DND-41 (cell line): ENCODE measurements at places on chromosomes 11 and 22.

GRCh38 chr11:3160252-3161031 is 4.7 kb downstream of the OSBPL5 start:
- DNase-seq = no peak

DNA sequence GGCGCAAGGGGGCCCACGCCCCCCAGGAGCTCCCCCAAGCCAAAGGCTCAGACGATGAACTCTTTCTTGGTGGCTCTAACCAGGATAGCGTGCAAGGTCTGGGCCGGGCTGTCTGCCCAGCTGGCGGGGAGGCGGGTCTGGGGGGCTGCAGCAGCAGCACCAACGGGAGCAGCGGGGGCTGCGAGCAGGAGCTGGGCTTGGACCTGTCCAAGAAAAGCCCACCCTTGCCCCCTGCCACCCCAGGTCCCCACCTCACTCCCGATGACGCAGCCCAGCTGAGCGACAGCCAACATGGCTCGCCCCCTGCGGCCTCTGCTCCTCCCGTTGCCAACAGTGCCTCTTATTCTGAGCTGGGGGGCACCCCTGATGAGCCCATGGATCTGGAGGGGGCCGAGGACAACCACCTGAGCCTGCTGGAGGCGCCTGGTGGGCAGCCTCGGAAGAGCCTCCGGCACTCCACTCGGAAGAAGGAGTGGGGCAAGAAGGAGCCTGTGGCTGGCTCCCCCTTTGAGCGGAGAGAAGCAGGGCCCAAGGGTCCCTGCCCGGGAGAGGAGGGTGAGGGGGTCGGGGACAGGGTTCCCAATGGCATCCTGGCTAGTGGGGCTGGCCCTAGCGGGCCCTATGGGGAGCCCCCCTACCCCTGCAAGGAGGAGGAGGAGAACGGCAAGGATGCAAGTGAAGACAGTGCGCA is 21.6 kb upstream of the TMEM191C start:
- DNase-seq = no peak

DNA sequence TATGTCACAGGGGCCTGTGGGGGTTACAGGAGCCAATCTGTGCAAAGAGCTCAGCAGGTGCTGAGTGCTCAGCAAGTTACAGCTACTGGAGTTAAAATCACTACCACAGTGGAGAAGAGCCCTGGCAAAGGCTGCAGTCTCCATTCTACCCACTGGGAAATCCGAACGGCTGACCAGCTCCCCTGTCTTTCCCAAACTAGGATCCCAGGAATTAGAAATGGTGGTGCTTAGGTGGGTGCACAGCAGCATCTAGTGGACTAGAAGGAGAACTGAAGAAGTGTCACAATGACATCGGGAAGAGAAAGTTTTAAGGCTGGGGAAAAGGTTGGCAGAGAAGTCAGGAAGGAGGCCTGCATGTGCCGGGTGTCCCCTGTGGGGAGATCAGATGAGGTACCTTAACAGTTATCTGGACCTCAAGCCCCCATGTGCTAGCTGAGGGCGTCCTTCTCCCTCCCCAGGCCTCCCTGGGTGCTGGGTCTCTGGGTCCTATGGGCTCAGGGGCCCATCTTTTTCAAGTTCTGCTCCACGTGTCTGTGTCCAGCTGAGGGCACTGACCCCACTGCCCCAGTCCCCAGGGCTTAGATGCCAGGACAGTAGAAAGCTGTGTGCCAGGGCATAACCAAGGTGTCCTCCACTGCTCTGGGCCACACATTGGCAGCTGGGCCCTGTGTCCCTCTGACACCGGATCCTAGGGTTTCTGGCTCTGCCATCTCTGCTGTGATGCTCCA is 1.9 kb downstream of the PIWIL3 start:
- DNase-seq = no peak

DNA sequence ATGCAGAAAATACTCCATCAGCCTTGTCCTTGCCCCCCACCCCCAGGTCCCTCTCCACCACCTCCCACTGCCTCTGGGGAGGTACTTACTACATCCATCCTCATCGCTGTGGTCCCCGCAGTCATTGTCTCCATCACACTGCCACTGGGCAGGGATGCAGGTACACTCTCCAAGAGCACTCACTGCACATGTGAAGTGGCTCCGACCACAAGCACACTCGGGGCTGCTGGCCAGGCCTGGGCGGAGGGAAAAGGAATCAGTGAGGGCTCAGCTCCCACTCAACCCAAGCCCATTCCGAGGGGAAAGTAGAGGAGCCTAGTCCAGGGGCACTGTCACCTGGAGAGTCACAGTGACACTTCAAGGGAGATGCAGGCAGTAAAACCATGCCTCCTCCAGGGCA is 15.7 kb downstream of the LRP4 start:
- no peak for DNase-seq

DNA sequence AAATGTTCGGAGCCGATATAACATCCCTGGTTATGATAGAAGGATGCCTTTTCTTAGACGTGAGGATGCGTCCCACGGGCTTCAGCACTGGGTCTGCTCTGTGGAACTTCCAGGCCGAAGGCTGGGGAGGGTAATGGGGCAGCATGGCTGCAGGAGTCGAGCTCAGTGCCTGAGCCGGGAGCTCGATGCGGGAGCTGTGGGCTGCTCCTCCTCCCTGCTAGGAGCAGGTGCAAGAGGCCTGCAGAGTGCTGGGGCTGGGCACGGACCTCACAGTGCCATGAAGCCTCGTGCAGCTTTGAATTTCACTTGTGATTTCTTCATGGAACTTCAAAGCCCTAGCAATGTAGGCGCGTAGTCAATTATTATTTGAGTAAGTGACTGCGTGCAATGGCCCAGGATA is 6.0 kb downstream of the TUBA8 start:
- no peak for DNase-seq

DNA sequence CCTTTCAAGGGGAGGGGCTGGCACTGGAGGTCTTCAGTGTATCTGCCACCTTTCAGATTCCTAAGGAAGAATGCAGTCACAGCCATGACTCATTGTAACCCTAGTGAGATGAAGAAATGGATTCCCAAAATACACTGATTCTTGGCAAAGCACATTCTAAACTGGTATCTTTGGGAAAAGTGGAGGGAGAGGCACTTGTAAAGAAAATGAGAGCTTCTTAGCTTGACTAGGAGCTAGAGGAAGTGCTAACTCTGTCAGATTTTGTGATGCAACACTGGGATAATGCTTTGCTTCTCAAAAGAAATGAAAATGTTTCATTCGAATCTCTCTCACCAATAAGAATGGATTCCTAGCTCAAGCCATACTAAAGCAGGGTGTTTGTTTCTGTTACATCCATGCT is 14.3 kb downstream of the NRIP3 start:
- no peak for DNase-seq

DNA sequence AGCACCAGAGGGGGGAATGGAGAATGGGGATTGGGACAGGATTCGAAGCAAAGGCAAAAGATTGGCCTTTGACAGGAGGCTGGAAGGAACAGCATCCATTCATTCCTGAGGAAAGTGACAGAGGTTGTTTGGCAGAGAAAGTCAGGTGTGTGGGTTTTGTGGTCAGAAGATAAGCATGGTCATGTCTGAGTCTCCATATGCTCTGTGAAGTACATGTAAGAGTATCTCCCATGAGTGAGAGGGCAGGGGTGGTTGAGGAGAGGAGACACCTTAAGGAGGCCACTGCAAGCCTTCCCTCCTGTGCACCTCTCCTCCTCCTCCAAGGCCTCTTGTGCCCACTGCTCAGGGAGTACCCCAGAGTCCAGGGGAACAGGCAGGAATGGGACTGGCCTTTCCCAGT is 1.9 kb upstream of the NLRP10 start:
- DNase-seq = no peak

DNA sequence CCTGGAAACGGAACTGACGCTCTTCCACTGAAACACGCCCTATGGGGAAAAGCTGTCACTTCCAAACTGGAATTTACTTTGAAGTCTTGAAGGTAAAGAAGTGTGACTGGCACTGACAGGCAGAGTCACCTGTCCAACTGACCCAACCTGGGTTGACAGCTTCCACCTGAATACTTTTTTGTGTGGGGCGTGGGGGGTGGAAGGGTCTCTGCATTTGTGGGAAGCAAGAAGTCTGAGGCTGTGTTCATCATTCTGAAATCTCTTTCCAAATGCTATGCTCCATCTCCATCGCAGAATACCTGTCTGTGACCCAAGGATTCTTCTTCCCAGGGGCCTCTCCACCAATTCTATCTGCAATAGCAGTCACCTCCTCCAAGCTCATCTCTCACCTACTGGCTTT is 7.8 kb downstream of the IFT27 start:
- no peak for DNase-seq

- no peak for DNase-seq
These were observed 9.6 kb downstream of the GRIK4 start for GRCh38 chr11:120521176-120521575.

DNA sequence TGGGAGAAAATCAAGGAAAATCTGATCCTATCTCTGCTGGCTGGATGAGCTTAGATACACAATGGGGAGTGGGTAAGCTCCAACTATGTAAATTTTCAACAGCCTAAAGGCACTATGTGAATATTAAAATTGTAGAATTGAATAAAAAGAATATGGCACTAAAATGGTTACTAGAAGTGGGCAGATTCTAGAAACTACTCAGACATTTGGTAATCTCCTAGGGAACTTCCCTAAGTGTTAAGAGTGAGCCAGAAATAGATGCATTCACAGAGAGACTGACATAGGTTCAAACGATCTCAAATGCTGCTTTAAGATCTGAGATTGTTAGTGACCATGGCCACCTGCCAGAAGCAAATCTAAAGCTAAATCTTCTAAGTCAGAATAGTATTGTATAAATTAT is 4.3 kb upstream of the OR52E1 start:
- DNase-seq = no peak

DNA sequence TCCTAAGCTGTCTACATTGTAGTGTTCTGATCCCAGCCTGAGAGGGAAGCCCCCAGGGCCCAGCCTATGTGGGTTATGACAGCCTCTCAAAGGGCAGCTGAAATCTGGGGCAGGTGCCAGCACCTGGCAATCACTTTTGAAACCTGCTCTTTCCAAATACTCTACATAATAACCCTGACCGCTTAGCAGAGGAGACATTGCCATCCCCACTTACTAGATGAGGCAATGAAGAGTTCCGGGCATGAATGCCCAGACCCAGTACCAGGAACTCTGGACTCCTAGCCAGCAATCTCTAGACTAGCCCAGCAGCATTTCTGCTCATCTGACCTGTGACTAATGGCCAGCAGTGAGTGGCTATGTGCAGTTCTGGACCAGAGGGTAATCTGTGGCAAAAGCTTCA is 412.4 kb upstream of the CADM1 start:
- DNase-seq = no peak

DNA sequence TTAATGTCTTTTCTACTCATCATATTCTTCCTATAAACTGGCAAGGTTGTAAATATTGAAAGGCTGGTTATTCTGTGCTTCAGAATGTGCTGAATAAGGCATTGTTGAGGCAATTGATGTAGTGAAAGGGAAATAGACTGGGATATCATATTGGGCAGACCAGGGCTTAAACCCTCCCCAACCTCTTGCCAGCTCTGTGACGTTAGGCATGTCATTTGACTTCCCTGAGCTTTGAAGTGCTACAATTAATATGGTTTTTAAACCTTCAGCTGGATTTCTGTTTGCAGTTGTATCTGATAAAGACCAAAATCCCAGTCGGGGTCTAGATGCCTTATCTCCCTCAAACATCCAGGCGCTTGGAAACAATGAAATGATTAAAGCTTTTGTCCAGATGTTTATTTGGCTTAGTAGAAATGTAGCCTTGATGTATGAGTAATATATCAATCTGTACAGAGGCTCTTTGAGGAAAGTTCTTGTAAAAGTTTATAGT is 208.1 kb downstream of the DBX1 start:
- no peak for DNase-seq

GRCh38 chr11:59953463-59954218 is 10.2 kb upstream of the OOSP4A start:
- DNase-seq = no peak

GRCh38 chr11:75796091-75796435 is 18.9 kb upstream of the UVRAG start:
- no peak for DNase-seq

GRCh38 chr11:111352231-111352746 is 26.8 kb downstream of the POU2AF1 start:
- DNase-seq = no peak

GRCh38 chr11:95095858-95096587 is 6.4 kb downstream of the ENDOD1 start:
- no peak for DNase-seq

GRCh38 chr11:128904656-128905344 is 13.6 kb downstream of the KCNJ5 start:
- no peak for DNase-seq

DNA sequence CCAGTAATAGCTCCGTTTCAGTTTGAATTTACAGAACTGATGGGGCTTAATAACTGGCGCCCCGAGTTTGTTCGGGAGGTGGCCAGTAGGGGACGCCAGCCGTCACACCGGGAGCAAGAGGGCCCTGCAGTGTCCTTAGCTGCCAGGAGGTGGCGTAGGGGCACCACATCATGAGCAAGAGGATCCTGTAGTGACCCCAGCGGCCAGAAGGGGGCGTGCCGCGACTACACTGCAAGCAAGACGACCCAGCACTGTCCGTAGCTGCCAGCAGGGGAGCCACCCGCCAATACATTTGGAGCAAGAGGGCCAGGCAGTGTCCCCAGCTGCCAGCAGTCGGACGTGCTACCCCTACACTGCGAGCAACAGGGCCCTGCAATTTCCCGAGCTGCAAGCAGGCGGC is 663.7 kb upstream of the B3GAT1 start:
- peak; percentile 64 for DNase-seq

DNA sequence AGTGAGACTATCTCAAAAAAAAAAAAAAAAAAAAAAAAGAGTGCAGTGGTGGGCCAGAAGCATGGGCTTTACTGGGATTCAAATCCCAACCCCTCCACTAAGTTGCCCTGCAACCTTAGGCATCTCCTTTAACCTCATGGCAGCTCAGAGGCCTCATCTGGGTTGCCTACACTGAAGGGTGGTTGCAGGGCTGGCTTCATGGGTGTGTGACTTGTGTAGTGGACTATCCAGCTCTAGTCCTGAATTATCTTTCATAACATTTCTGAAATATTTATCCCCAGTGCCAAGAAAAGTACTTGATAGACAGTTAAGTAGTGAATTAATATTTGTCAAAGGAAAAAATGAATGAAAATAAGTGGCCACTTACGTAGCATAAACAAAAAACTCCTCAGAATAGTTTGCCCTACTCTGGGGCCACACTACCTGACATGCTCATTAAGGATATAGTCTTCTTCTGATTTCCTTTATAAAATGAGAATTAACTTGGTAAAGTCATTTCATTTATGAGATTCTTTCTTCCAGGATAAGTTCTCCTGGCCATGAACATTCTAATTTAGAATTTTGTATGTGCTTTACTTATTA is 116.0 kb upstream of the SYT13 start:
- DNase-seq = no peak

DNA sequence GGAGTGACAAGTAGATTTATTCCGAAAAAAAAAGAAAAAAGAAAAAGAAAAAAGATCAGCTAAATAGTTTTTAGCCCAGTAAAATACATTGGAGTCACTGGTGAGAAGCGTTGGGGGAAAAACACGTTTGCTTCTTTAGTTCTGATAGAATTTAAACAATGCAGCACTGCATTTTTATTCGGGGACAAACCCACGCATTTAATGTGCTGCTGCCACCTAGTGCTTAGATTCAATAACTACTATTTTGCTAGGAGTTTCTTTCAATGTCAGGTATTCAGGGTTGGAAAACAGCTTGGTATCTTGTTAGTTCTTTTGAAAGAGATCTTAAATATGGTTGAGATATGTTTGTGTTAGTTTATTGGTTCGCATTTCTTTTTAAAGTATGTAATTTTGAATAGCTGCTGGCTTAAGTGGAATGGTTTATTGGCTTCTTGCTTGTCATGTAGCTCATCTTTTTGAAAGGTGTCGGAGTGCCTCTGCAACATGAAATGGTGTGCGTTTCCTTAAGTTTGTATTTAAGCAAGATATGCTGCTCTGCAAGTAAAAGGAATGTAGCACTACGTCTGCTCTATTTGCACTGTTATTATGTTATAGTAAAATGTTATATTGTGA is 41.9 kb downstream of the SVIP start:
- DNase-seq = peak; percentile 36
